Activated CD4-positive, CD25-positive, alpha-beta regulatory T cell (primary cell): ENCODE measurements at places on chromosomes 4 and X.

DNA sequence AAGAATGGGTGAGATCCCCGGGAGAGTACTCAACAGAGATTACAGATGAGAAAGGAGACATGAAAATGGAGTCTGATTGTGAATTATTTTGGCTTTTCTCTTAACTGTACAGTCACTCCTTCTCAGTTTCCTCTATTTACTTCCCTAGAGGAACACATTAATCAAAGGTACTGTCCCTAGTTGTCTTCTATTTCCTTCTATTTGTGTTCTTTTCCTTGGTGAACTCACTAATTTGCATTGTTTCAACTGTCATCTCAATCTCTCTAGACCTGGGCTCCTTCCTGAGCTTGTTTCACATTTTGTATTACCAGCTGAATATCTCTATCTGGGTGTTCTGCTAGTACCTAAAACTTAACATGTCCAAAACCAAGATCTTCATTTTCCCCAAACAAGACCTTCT, 59.8 kb downstream of the ABCB7 start:
- DNase-seq = no peak

GRCh38 chr4:94802091-94802490, 44.3 kb downstream of the BMPR1B start:
- no peak for DNase-seq

GRCh38 chrX:1491851-1492349, 39.2 kb upstream of the ASMTL start:
- DNase-seq = no peak

DNA sequence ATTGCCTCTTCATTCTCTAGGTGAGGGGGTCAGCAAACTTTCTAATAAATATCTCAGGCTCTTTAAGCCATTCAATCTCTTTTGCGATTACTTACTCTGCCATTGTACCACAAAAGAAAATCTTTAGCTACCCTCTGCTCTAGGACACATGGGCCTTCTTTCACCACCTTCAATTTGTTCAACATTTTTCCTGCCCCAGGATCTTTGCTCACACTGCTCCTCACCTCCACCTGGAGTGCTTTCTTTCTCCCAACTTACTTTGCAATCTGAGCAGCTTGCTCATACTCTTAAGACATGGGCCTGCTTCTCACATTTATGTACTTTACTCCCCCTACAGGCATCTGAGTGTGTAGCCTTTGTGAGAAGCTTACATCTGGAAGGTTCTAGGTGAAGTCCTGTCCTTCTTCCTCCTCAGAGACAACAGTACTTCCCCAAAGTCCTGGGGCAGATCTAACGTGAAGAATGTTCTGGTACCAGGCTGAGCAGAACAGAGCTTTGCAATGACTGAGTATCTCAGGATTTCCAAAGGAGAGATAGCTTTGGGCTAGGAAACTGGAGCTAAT, 55.0 kb upstream of the PRDM5 start:
- DNase-seq = no peak

DNA sequence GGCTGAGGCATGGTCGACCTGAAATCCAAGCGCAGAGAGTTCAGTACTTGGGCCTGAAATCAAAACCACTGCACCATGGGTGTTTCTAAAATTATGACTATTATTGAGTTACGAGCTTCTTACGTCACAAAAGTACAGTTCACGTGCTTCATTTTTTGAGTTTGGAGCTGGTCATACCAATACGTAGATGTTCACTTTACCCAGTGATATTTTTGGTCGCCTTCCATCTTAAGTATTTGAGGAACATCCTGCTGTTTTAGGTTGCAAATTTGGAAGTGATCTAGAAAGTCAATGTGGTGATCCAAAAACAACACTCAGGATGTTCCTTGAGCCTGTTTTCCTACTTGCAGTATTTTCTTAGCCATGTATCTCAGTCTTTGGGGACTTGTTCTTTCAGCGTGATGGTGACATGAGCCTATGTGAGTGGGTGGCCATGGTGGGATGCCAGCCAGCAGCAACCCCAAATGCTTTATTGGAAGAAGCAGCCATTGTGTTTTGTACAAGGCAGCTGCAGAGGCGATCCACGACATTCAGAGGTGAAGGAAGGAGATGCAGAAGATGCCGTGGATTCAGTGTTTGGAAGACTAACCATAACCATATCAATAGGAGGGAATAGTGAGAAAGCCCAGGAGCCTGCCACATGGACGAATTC, 28.7 kb downstream of the LDB2 start:
- DNase-seq = no peak

DNA sequence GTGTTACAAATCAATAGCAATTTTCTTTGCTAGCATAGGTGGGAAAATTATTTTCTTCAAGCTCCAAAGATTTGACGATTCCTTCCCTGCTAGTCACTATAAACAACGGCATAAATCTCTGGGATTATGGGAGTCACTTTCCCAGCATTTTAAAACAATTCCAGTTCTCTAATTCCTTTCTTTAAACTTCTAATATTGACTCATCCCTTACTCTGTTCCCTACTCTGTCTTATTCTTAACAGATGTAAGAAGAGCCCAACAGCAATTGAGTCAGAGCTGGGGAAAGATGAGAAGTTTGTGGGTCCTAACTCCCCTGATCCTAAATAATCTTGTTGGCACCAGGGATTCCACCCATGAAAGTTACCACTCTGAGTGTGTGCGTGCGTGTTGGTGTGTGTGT, 47.4 kb upstream of the IL21 start:
- no peak for DNase-seq
